ENCODE measurements at places on chromosomes 12 and 14.

- no peak for DNase-seq
These were observed 5.5 kb upstream of the CCDC85C start for GRCh38 chr14:99609245-99610170.

GRCh38 chr14:51540364-51540763 is 111.3 kb upstream of the FRMD6 start:
- DNase-seq, result peak; percentile 77

GRCh38 chr14:34003082-34003668 is 52.3 kb upstream of the EGLN3 start:
- no peak for DNase-seq

- DNase-seq, result no peak
These were observed 145.0 kb downstream of the CCER1 start for GRCh38 chr12:90809940-90810339.

DNA sequence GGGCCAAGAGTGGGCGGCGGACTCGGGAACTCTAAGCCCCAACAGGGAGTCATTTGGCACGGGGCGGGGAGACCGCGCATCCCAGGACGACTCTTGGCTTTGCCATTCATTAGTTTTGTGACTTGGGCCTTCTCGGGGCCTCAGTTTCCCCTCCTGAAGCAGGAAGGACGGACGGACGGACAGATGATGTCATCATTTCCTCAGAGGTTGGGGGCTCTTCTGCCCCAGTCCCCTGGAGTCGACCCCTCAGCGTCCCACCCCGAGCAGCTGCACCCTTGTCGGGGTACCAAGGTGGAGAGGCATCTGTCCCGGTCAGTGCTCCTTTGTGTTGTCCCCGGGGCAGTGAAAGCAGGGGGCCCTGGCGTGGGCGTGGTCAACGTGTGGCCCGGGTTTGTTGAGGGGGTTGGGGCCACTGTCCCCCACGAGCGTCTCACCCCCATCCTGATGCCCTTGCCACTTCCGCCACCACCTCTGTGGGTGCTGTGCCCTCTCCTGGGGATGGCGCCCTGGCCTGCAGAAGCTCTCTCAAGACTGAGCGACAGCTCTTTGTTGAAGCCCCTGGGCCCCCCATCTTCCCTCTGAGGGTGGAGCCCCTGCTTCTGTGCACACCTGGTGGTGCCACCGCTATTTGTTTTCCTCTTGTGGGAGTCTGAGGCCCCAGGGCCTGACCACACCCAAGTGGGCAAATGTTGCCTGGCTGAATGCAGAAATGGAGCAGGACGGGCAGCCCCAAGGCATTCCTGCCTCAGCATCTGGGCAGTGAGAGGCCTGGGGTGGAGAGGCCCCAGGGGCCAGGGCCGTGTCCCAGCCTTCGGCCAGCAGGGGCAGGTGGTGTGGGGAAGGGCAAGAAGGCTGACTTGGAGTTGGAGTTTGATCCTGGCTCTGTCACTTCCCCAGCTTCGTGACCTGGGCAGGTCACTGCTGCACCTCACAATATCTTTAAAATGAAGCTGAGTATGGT is 896 bp downstream of the HHIPL1 start:
- DNase-seq, result no peak

DNA sequence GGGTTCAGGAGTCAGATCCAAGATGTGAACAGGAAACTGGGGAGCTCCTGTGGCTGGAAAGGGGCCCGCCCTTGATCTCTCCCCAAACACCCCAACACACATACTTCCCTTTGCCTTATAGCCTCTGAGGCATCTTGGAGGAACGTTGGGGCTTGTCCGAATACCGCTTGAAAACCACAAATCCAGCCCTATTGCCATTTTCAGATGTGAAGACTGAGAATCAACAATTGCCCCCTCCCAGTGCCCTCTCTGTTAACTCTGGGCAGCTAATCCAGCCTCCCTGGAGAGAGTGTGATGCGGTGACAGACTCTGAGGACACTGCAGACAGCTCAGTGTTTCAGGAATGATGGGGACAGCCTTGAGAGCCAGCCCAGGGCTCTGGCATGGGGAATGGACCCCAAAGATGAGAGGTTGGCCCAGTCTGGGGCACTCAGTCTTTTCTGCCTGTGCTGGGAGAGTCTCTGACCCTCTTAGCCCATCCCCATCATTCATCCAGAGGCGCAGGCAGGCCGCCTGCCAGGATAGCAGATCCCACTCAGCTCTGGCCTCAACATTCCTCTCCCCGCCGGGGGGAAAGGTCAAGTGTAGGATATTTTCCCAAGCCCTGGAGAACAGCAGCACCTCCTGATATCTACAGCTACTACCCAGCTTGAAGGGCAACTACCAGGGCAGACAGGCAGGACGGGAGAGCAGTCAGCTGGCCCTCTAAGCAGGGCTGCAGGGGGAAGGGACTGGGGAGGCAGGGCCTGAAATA is 24.6 kb upstream of the LTBP2 start:
- DNase-seq, result peak; percentile 56

GRCh38 chr14:80982711-80983110 is 27.3 kb downstream of the TSHR start:
- no peak for DNase-seq

DNA sequence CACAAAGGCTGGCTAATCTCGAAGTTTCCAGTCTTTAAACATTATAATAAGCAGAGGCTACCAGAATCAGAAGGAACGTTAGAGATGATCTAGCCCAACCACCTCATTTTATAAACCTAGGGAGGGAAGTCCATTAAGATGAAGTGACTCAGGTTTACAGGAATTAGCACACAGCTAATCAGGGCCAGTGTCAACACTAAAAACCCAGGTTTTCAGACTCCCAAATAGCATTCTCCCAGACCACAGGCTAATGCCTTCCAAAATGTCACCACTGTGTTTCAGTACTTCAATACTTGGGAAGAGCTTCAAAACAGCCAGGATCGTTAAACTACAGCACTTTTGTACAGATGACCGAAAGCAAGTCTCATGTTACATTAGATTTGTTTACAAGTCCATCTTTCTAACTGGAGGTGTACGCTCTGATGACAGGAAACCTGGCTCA is 89.2 kb downstream of the FOXN3 start:
- peak; percentile 46 for DNase-seq

- DNase-seq, result peak; percentile 77
These were observed 603 bp upstream of the ENDOU start for GRCh38 chr12:47725893-47726292.

DNA sequence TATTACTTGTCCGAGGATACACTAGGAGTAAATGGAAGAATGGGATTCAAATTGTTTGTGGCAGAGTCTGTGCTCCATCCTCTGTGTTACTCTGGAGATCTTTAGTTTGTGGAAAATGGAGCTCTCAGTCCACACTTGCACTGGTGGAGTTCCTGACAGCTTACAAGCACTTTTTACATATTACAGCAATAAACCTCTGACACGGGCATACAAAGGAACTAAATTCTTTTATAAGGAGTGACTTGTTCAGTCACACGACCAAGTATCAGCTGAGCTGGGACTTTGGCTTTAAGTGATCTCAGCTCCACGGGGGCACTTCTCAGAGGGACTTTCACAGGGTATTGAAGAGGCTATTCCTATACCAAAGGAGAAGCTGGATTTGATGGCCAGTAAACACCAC is 417.5 kb downstream of the LRIG3 start:
- no peak for DNase-seq

GRCh38 chr14:94882401-94882800 is 112.5 kb upstream of the GSC start:
- DNase-seq, result no peak

DNA sequence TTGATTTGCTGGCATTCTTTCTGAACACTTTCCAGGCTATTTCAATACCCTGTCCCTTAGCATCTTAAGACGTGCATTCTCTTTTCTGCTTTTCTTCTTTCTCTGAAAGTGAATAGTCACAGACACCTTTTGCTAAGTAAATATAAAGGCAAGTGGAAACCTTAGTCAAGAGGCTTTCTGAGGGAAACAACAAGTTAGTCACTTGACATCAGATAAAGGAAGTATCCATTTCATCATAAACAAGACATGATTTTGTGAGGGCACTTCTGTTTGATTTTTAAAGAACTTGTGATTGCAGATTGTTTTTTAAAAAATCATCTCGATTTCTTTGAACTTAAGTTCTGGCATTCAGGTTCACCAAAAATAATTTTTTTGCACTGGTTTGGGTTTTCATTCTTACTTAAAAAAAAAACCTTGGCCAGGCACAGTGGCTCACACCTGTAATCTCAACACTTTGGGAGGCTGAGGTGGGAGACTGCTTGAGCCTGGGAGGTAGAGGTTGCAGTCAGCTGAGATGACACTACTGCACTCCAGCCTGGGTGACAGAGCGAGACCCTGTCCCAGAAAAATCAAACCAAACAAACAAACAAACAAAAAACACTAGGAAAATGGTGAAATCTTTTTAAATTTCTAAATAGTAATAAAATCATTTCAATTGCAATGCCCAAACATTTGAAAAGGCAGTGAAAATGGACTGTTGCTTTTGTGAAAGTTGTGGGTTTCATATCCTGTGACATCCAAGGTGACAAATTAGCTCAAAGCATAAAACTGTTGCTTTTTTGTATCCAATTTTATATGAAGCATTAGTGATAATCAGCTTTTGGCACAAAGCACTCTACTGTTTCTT is 8.3 kb upstream of the KLHL42 start:
- DNase-seq, result peak; percentile 53

DNA sequence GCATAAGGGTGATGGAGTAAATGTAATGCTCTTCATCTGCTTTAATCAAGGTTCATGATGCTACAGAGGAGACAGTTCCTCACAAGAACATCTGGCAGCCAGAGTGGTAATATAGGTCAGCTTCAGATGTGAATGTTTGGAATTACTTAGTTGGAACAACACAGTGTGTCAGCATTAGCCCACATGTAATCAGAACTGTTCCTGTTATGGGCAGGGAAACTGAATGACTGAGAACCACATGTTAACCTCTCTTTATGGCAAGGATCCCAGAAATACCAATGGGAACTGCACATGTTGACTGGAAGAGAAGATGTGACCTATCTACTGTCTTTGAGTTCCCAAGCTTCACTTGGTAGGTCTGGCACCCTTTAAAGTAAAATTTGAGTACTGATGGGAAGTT is 390.1 kb upstream of the PDE3A start:
- peak; percentile 98 for DNase-seq

DNA sequence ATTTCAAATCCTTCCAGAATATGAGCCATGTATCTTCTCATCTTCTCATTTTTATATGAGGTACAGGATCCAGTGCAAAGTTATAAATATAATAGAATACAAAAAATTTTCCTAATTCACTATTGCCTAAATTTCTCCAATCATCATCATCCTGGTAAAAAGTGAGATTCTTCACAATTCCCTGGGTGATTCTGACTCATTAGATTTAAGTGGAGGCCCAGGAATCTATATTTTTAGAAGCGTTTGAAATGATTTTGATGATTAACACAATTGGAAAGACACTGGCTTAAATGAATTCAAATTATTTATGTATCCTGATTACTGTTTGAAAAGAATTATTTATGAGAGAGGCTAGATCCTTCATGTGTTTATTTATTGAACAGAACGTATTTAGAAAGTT is 380.3 kb upstream of the PDE3A start:
- no peak for DNase-seq

- DNase-seq, result peak; percentile 52
These were observed 1.4 kb upstream of the ASIC1 start for GRCh38 chr12:50055831-50056638.

DNA sequence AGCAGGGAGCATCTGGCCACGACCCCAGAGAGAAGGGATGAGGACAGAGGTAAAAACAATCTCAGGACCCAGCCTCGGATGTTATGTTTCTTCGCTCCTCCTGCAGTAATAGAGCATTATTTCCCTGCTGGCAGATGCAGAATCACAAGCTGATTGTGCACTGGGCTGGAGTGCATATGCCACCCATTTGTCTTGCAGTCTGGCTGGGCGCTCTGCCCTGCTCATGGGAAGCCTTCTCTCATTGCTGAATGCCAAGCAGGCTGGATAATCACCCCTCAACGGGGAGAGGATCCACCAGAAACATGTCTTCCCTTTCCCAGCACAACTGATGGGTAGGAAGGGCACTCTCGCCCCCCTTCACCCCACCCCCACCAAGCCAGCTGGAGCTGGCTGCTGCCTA is 8.5 kb upstream of the VASH1 start:
- DNase-seq, result no peak

DNA sequence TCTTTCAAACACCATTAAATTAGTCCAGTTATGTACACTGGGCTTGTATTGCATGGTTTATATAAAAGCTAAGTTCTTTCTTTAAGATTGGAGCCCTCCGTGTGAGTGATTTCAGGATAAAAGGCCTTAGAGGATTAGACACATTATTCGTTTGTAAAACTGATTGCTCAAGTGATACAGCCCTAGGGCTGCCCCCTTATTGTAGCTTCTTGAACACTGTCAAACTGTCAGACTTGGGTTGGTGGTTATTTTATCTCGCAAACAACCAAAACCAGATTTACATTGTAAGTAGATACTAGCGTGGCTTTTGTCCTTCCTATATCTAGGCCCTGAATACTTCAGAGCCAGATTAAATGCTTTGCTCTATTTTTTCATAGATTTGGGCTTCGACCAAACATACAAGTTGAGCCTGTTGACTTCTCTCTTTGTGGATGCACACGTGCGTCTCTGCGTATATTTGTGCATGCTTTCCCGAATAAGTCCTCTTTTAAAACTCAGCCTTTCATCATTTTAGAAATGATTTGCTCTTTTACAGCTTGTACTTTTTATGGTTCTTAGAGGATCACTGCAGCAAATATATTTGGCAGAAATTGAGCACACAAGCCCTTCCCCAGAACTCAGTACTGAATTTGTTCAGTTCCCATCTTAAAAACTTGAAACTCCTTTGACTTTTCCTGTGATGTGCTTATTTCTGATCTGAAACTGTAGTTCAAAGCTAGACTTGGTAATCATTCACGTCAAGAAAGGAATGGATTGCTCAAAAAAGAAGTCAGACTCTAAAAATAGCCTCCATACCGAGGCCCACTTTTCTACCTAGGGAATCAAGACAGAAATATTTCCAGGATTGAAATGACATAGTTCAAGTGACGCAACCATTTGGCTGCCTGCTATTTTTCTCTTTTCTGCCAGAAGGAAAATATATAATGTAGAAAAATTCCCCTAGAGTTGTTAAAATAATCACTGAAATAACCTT is 129.5 kb downstream of the ETV6 start:
- peak; percentile 88 for DNase-seq

GRCh38 chr12:92908108-92908507 is 21.0 kb downstream of the EEA1 start:
- DNase-seq, result no peak

DNA sequence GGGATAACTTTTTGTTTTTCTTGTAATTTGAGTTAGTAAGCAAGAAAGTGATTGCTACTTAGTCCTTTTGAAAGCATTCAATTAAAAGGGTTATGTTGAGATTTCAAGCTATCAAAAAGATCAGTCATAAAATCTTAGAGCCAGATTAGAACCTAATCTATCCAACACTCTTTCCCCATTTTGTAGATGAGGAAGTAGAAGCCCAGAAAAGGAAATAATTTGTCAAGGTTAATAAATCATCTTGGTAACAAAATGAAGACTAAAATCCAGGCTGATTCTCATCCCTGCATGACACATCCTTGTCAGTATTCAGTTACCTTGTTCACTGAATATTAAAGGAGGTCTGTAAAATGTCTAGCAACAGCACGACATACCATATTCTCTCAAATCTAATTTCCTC is 26.5 kb downstream of the PPP1R13B start:
- DNase-seq, result no peak

All from iris pigment epithelial cell (primary cell).